Stimulated activated CD8-positive, alpha-beta memory T cell treated with anti-CD3 and anti-CD28 coated beads, Interleukin-4, amount 100 ng/mL, for 1 hour (primary cell): ENCODE measurements at places on chromosomes 1 and 21.

- no peak for DNase-seq
Measured at GRCh38 chr1:231597971-231598370, 28.6 kb upstream of the DISC1 start.

DNA sequence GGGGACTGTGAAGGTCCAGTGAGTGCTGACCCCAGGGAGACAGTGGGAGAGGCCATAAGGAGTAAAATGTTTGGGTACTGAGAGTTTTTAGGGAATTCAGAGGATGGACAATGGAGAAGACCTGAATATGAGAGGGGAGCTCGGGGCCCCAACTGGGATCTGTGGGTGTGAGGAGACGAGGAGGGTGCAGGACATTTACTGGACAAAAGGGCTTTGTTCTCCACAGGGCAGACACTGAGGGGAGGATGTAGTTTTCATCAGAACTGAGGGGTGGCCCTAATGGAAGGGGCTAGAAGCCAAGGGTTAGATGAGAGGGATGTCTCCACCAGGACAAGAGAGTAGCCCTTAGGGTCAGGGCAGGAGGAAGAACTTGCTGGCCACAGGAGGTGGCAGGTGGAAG, 30.0 kb downstream of the TMCC2 start:
- no peak for DNase-seq

DNA sequence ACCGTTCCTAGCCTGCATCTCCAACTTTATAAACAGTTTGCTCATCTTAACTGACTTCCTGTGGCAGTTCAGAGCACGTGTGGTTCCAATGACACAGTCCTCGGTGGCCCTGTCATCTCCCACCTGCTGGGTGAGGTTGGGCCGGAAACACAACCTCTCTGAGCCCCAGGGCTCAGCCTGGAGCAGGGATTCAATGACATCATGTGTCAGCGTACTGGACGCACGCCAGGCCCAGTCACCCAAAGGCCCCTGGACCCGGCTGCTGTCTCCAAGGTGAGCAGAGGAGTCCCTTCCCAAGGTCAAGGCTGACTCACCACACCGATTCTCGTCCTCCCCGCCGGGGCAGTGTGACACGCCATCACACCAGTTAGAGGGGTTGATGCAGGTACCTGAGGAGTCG, 19.9 kb downstream of the TMPRSS2 start:
- no peak for DNase-seq

GRCh38 chr1:172895761-172896160, 155.0 kb downstream of the TNFSF18 start:
- no peak for DNase-seq

- no peak for DNase-seq
Measured at GRCh38 chr21:36539434-36540150, 59.7 kb upstream of the CLDN14 start.

DNA sequence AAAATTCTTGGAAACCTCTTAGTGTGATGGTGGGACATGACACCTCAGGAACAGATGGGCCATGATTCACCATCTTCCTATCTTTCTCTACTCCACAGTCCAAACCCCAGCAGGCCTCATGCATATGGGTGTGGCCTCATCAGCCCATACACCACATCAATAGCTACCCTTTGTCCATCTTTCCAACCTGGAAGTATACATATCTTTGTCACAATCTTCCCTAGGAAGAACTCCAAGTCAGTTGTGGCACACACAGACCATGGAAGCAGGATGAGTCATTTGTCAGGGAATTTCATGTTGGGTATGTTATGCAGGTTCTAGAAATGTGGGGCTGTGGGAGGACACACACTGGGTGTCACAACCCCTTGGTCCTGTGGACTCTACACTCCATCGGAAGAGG, 30.5 kb upstream of the CLCA4 start:
- DNase-seq, result no peak

GRCh38 chr1:205582046-205582445, 49.8 kb downstream of the ELK4 start:
- DNase-seq, result no peak

DNA sequence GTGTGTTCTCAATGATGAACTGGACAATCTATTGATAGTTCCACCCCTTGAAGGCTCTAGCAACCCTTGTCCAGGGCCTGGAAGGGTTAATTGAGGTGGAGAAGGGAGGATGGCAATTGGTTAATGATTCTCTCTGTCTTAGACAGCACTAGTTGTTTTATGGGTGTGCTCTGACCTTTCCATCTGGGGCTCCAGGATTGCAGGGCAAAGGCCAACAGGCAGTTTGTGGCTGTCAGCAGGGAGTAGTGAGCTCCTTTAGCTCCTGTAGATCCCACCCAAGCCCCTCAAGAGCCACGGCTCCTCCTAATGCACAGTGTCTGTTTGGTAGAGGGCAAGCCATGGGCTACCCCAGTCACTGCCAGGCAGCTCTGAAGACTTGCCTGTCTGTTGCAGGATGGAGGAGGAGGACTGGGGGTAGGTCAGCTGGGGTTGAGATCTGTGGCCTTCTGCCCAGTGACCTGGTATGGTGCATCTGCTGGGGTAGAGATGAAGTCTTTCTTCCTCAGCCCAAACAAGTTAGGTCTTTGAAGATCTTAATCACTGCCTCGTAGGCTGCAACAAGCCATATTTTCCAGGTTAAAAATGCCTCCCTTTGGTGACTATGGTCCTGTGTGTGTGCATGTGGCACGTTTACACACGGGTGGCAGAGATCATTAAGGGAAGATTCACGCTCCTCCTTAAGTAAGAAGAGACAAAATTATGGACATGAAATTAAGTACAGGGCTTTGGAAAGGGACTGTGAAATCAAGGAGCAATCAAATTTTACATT, 7.7 kb downstream of the MROH7 start:
- no peak for DNase-seq
